Testis (tissue), 5 donors: ENCODE measurements at places on chromosomes 16 and 17. TPM values are rescaled to one million over a fixed set of nuclear protein-coding genes. Genes with fewer than 3 reads are reported as not detected.

DNA sequence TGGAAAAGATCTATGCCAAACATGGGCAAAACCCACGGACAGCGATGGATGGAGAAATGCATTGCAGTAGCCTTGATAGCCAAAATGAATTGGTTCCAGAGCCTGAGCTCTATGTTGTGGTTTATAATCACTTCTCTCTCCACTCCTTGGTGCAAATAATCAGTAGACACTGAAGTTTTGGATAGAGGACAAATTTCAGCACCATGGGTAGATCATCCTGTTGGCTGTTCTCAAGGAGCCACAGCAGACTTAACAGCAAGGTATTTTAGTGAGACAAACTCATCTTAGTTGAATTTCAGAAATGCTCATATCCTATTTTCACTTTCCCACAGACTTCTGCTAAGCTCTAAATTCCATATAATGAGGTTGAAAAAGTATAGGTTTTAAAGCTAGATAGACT, 88.3 kb upstream of the CCL1 start:
- DNase-seq, result no peak
- no peak overlapping the region for H3K27ac ChIP-seq
- no peaks in the 10 kb centered on the region for H3K27me3 ChIP-seq
- H3K36me3 ChIP-seq, result no peaks in the 10 kb centered on the region
- H3K4me1 ChIP-seq, result no peaks in the 10 kb centered on the region

GRCh38 chr17:61157246-61157886, 242.3 kb upstream of the TBX2 start:
- no peaks in the 10 kb centered on the region for H3K27me3 ChIP-seq
- H3K36me3 ChIP-seq, result no peaks in the 10 kb centered on the region
- peak; percentile 69 for DNase-seq
- no peak overlapping the region for H3K4me3 ChIP-seq
- H3K4me1 ChIP-seq, result peaks cover 10% of the 10 kb centered on the region

GRCh38 chr16:69273009-69273408, 38.1 kb upstream of the VPS4A start:
- no peak overlapping the region for H3K4me3 ChIP-seq
- peaks cover 10% of the 10 kb centered on the region for H3K4me1 ChIP-seq
- no peak overlapping the region for H3K27ac ChIP-seq
- no peaks in the 10 kb centered on the region for H3K27me3 ChIP-seq
- H3K36me3 ChIP-seq, result no peaks in the 10 kb centered on the region

- H3K4me3 ChIP-seq, result no peak overlapping the region
- H3K4me1 ChIP-seq, result peaks cover 40% of the 10 kb centered on the region
- no peak overlapping the region for H3K27ac ChIP-seq
- no peaks in the 10 kb centered on the region for H3K36me3 ChIP-seq
- no peak for DNase-seq
Measured at GRCh38 chr17:62692159-62692651, 64.7 kb downstream of the MRC2 start.

DNA sequence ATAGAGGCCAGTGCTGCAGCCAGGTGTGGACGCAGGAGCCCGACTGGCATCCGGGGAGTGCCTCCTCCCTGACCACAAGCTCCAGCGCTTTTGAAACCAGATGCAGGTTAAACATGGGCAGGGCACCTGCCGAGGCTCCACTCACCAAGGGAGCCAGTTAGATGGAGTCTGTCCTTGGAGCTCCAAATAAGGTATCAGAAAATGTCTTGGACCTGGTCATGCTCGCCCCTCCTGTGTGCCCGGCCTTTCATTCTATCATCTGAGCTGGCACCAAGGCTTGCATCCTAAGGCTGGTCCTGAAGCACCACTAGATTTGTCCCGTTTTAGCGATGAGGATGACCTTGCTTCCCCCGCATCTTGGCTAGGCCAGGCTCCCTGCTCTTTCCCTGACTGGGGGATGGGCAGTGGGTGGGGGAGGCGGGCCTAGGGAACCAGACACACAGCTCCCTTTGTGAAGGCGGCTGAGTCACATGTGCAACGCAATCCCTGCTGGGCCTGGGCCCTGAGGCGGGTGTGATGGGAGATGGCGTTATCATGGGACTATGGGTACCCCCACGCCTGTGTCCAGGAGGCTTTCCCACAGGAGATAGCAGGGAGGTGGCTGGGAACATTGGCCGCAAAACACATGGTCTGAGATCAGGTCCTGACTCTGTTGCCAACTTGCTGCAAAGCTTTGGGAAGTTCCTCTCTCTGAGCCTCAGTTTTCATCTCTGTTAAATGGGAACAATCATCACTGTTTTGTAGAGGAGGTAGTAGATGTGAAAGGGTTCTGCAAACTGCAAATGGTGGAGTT, 5.0 kb upstream of the ADGRG1 start:
- no peaks in the 10 kb centered on the region for H3K27me3 ChIP-seq
- no peaks in the 10 kb centered on the region for H3K36me3 ChIP-seq
- H3K4me1 ChIP-seq, result peaks cover 49% of the 10 kb centered on the region
- peak overlapping the region; percentile 12 for H3K27ac ChIP-seq

DNA sequence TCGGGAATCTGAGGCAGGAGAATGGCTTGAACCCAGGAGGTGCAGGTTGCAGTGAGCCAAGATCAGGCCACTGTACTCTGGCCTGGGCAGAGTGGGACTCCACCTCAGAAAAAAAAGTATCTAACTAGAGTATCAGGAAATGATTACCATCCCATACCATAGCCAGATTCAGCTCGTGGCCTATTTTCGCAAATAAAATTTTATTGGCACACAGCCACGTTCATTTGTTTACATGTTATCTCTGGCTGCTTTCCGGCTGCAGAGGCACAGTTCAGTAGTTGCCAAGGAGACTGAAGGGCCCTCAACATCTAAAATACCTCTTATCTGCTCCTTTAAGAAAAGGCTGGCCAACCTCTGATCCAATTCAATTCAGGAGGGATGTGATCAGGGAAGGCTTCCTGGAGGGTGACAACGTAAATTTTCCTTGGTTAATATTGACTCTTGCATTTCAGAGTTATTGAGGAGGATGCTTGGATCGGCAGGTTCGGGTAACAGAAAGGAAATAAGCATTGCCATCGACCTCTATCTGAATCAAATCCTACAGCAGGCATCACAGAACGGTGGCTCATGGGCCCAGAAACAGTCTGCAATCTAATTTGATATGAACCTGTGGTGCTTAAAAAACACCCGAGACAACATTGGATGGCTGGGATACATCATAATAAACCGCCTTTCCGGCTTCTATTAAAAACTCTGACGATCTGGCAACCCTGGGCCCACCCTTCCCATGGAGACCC, 73.8 kb downstream of the XYLT1 start:
- no peaks in the 10 kb centered on the region for H3K36me3 ChIP-seq
- peaks cover 41% of the 10 kb centered on the region for H3K4me1 ChIP-seq
- no peaks in the 10 kb centered on the region for H3K27me3 ChIP-seq
- H3K4me3 ChIP-seq, result no peak overlapping the region

- no peak for DNase-seq
- H3K36me3 ChIP-seq, result no peaks in the 10 kb centered on the region
- no peak overlapping the region for H3K4me3 ChIP-seq
- H3K4me1 ChIP-seq, result no peaks in the 10 kb centered on the region
- no peak overlapping the region for H3K27ac ChIP-seq
Measured at GRCh38 chr17:56762988-56763387, 70.7 kb downstream of the C17orf67 start.

DNA sequence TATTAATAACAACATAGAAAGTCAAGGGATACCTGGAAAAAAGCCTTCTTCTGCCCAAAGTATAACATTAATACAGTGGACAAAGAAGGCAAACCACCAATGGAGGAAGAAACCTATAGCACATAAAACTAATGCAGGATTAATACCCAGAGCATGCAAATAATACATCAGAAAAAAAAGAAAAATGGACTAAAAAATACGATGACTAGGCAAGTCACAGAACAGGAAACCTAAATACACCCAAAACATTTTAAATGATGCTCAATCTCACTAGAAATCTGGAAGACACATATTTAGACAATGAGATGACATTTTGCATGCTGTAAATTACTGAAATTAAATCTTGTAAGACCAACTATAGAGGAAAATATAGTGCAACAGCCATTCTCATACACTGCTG, 55.9 kb downstream of the MED13 start:
- DNase-seq, result no peak
- no peak overlapping the region for H3K4me3 ChIP-seq
- no peak overlapping the region for H3K27ac ChIP-seq
- no peaks in the 10 kb centered on the region for H3K27me3 ChIP-seq

DNA sequence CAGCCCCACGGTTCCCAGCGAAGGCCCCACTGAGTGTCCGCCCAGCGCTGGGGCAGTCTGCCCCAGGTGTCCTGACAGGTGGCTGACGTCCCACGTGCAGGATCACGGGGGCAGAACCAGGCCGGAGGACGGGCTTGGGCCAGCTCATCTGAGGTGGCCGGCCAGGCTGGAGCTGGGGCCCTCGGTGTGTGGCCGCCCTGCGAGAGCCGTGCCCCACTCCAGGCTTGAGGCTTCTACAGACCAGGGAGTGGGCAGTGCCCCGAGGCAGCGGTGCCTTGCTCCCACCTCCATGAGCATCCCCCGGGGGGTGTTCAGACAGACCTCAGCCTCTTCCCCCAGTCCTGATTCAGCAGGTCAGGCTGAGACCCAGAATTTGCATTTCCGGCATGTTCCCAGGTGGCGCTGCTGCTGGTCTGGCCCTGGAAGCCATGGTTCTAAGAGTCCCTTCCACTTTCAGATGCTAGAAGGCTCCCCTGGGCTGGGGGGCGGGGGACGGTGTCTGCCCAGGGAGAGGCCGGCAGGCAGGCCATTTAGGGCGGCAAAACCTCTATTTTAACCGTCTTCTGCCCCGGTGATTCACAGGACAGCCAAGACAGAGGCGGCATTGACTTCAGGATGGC, 35.4 kb upstream of the PABPN1L start:
- no peak overlapping the region for H3K27ac ChIP-seq
- no peaks in the 10 kb centered on the region for H3K27me3 ChIP-seq
- no peaks in the 10 kb centered on the region for H3K4me1 ChIP-seq
- no peaks in the 10 kb centered on the region for H3K36me3 ChIP-seq
- DNase-seq, result no peak

Gene WWOX
- total RNA-seq, result 76.7 TPM

Gene MAPT
- total RNA-seq, result 6.1 TPM

Gene SEPTIN12
- total RNA-seq, result 68.1 TPM

Gene CTF1
- total RNA-seq, result 5.9 TPM

DNA sequence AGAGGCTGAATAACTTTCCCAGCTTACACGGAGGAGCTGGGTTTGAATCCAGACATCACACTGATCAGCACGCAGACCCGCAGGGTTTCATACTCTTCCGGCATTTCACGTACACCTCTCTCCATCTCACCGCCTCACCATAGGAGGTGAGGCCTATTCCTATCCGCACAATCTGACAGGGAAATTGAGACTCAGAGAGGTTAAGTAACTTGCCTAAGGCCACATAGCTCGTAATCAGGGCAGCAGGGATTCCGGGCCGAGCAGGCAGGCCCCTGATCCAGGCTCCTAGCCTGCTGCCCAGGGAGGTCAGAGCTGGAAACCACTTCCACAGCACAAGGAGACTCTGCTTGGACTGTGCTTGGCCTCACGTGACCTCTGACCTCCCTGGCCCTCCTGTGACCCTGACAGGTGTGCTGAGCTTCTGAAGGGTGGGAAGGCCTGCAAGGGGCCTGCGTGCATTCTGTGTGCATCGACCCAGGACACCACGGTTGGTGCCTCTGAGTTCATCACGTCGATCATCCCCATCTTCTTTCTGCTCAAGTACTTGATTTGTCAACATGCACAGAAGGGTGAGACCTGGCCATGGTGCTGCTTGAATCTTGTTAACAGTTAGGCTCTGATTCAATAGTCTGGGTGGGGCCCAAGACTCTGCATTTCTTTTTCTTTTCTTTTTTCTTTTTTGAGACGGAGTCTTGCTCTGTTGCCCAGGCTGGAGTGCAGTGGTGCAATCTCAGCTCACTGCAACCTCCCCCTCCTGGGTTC, 4.7 kb downstream of the CEP295NL start:
- H3K27ac ChIP-seq, result no peak overlapping the region
- peaks cover 65% of the 10 kb centered on the region for H3K4me1 ChIP-seq
- H3K36me3 ChIP-seq, result no peaks in the 10 kb centered on the region
- H3K27me3 ChIP-seq, result no peaks in the 10 kb centered on the region
- DNase-seq, result no peak

Gene CDH11
- 24.0 TPM for total RNA-seq

- H3K27ac ChIP-seq, result no peak overlapping the region
- DNase-seq, result no peak
- no peak overlapping the region for H3K4me3 ChIP-seq
Measured at GRCh38 chr17:16472539-16472938, 19.5 kb downstream of the LRRC75A start.

GRCh38 chr16:2244301-2244700, 7.1 kb downstream of the ECI1 start:
- no peaks in the 10 kb centered on the region for H3K27me3 ChIP-seq
- DNase-seq, result peak; percentile 59
- no peaks in the 10 kb centered on the region for H3K36me3 ChIP-seq

Gene CHRNE
- total RNA-seq, result 1.4 TPM

DNA sequence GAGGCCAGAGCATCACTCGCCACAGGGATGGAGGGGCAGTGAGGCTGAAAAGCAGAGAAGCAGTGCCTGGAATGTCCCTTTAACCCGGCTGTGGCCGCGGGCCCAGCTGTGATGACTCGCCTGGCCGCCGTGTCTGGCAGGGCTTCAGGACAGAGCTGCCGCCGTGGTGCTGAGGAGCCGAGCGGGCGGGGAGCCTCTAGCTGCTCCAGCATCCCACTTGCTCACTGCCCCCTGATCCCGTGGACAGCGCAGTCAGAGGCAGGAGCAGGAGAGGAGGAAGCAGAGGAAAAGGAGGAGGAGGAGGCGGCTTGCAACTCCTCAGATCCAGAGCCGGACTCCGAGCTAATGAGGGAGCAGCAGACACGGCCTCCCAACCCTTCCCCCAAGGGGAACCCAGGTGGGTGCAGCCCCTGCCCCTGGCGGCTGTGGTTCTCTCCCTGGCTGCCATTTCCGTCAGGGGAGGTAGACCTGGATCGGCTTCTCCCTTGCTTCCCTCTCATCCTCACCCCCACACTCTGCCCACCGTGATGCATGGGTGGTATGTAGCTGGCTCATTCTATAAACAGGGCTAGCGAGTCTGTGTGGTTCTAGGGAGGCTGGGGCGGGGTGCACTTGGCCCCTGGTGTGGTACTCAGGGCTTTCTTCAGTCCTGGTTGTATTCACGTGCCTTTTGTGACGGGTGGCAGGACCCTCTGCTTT, 165.7 kb downstream of the CMIP start:
- no peaks in the 10 kb centered on the region for H3K27me3 ChIP-seq
- H3K4me1 ChIP-seq, result peaks cover 6% of the 10 kb centered on the region
- H3K27ac ChIP-seq, result no peak overlapping the region
- DNase-seq, result peak; percentile 70
- H3K4me3 ChIP-seq, result no peak overlapping the region
- H3K36me3 ChIP-seq, result no peaks in the 10 kb centered on the region
